ENCODE measurements at places on chromosomes 12 and 14.
A peak's percentile ranks its signal among the peaks of the same experiment; 100 is the strongest.

DNA sequence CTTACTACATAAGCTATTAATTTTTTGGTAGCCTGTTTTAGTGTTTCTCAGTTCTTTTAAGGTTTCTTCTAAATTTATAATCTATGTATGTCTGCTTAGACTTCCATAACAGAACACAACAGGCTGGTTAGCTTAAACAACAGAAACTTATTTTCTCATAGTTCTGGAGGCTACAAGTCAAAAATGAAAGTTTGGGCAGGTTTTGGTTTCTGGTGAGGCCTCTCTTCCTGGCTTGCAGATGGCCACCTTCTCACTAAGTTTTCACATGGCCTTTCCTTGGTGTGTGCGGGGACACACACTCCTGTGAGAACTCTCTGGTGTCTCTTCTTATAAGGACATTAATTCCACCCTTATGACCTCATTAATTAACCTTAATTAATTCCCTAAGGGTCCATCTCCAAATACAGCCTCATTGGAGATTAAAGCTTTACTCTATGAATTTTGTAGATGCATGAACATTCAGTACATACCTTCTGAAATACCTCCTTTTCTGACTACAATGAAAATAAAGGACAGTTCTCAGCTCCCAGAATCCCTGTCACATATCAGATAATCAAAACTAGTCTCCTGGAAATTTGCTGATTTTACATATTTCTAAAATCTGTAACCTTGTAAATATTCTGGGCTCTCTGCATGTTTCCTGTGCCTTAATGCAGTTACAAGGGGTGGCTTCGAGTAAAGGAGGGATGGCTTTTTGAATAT is 23.2 kb upstream of the BMAL2 start:
- DNase-seq = no peak

DNA sequence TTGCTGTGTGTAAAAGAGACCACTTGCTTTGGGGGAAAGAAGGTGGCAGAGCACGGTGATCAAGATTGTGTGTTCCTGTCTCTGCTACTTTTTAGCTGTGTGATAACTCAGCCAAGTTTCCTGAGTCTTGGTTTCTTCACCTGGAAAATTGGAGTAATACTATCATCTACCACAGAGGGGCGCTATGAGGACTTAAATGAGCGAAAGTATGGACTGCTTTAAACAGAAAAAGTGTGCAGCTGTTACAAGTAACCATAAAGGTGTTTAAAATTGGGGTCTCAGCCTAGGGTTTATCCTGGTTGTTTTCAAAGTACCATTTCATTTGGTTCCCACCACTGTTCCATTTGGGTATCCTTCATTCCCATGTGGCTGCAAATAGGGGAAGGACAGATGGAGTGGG is 65.9 kb upstream of the WSCD2 start:
- no peak for DNase-seq

DNA sequence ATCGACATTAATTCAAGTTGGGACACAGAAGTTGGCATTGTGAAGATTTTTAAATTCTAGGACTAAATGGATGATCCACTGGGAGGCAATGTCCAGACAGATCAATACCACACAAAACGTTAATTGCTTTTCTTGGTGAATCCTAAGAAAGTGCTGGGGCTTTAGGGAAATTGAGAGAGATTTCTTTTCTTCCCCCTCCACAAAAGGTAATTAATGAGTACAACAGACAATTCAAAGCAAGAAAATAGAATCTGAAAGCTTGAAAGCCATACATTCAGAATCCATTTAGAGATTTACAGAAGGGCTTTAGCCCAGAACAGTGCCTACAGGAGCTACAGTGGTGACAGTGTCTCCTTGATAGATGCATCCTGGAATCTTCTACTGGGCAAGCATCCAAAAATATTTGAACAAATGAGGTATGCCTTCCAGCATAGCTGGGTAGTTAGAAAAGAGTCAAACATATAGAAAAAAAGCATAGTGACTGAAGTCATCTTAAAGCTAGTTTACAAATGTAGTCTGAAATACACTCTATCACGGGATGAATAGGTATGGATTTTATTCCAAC is 718.1 kb downstream of the DIO2 start:
- DNase-seq = no peak

GRCh38 chr12:7113389-7113871 is 4.4 kb upstream of the C1RL start:
- peak; percentile 81 for DNase-seq

DNA sequence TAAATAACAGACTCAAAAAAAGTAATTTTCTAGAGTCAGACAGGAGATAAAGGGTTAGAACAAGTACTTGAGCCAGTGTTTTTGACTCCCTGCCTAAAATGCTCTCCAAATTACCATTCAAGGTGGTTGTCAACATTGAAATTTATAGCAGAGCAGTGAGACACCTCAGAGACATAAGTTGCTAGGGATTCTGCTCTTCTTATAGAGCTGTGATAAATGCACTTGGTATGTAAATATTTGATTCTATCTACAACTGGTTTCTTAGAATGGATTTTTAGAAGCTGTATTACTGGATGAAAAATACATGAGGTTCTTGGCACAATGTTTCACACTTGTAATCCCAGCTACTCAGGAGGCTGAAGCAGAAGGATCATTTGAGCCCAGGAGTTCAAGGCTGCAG is 83.9 kb upstream of the OSBPL8 start:
- no peak for DNase-seq

GRCh38 chr14:38900887-38901286 is 202.1 kb downstream of the SEC23A start:
- no peak for DNase-seq

GRCh38 chr14:94679937-94680861 is 68.0 kb downstream of the SERPINA3 start:
- DNase-seq = no peak

DNA sequence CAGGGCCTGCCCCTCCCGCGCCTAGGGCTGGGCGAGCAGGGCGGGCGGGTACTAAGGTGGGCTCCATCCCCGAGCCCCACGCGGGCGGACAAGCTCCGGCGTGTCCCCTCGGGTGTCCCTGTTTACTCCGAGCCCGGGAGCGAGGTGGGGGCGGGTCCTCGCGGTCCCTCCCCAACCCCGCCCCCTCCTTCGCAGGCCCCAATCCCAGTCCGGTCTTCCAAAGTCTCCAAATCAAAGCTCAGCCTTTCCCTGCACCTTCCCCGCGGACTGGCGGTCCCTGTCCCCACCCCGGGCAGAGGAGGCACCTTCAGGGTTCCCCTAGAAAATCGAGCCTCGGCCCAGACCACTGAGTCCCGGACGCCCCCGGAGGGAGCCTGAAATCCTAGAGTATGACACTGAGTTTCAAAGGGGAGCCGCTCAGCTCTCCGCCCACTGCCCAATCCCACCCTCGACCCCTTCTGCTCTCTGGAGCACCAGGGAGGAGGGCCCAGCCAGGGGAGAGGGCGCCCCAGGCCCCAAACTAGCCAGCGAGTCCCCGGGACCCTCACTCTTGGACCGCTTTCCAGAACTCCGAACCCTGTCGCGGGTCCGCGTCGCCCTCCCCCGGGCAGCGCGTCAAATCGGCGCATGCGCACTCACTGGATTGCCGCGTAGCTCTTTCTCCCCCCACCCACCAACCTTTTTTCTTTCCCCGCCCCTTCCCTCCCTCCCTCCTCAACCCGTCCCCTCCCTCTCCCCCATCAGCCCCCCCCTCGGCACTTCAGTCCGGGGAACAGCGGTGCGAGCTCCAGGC is at the start of gene LRP1:
Gene LRP1 (plus strand): TSS at position 758 of the 793 bp plus-strand sequence. CDS start 482 bp downstream, outside the sequence.
- peak; percentile 94 for DNase-seq

GRCh38 chr14:73567951-73568885 is 795 bp upstream of the ACOT2 start:
- peak; percentile 28 for DNase-seq

DNA sequence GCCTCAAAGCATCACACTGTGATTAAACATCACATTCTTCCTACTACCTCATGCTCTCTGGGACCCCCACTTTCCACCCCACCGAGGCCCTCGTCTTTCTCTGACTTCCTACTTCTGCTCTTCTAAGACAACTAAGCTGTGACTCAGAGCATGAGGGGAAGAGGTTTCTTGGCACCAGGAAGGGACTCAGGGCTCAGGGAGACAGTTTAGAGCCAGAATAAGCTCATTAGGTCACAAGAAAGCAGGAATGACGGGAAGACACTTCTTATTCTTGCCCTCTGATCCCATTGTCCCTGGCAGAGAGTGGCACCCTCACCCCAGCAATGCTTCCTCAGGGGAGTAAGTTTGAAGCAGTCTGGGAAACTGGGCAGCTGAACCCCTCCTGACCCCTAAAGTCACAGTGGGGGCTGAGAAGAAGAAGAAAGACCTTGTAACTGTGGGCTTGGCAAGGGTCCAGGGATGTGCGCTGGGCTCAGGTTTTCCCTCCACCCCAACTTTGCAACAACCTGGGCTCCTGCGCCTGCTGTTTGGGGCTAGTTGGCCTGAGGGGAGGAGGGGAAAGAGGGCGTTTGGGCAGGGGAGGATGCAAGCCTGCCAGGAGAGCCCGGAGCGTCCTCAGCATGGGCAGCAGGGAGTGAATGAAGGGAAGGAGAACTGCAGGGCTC is 64.6 kb upstream of the ACTN1 start:
- DNase-seq = peak; percentile 66

DNA sequence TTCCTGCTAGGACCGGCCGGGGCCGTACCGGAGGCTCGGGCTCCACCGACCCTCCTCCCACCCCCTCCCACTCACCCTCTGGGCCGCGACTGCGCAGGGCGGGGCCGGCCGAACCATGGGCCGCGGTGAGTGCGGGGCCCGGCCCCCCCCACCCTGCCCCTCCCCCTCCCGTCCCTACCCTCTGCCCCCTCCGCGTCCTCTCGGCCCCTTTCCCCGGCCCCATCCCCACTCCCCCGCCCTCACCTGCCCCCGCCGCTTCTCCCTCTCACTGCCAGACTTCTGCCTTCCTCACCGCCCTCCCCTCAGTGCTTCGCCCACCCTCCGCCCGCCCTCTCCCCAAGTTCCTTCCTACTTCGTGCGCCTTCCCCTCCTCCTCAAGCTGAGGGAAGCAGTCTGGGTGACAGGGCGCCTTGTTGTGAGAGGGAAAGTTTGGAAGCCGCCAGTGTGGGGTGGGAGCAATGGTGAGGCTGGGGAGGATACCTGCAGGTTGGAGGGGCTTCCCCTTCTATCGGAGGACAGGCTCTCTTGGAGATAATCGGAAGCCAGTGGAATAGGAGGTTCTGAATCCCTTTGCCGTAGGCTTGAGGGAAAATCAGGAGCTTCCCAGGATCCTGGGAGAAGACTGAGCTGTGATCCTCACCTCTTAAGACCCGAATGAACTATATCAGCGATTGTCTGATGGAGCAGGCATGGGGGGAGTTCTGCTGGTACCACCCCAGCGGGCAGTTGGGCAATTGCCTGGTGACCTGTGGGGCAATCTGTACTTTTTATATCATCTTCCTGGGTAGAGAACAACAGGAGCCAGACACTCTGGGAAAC is 472 bp downstream of the MBD6 start:
- no peak for DNase-seq

GRCh38 chr12:98838231-98838647 is 193.1 kb downstream of the APAF1 start:
- peak; percentile 14 for DNase-seq

DNA sequence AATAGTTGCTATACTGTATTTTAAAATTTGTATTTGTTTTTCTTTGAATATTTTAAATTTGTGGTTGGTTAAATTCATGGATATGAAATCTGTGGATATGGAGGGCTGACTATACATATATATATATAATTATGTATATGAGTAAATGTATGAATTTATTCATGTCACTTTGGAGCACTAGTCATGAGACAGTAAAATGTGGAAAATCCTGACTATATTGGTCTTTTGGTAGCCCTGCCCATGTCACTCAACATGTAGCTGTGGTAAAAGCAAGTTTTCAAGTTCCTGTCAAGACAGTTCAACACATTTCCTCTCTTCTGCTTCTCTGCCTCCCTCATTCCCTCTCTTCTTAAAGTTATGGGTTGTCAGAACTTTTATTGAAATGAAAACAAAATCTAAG is 17.3 kb upstream of the C12orf71 start:
- no peak for DNase-seq

GRCh38 chr14:100893760-100894159 is 9.8 kb downstream of the RTL1 start:
- no peak for DNase-seq

- no peak for DNase-seq
Measured at GRCh38 chr12:26732005-26732908, 100.7 kb downstream of the ITPR2 start.

- DNase-seq = no peak
Measured at GRCh38 chr14:57212919-57213318, 55.8 kb downstream of the EXOC5 start.

GRCh38 chr14:24219521-24219920 is 3.7 kb upstream of the MDP1 start:
- DNase-seq = no peak

DNA sequence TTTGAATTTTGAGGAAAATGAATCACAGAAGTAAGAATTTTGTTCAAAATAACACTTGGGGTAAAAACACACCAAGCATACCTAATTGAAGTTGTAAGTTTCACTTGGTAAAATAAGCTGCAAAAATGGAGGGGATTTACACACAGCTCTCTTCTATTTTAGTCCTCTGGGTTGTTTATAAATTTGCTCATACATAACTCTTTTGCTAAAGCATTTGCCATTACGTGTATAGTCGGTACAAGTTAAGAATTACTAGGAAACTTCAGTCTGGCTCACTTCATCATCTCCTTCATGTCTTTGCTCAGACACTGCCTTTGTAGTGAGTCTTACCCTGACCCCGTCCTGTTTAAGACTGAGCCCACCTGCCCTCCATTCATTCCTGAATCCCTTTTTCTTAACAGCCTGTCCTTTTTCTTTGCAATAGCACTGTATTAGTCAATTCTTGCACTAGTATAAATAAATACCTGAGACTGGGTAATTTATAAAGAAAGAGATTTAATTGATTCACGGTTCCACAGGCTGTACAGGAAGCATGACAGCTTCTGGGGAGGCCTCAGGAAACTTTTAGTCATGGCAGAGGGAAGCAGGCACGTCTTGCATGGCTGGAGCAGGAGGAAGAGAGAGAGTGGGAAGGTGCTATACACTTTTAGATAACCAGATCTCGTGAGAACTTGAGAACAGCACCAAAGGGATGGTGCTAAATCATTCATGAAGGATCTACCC is 451.1 kb downstream of the PCNX1 start:
- DNase-seq = no peak

- no peak for DNase-seq
Measured at GRCh38 chr14:36672095-36672494, 10.4 kb downstream of the PAX9 start.

DNA sequence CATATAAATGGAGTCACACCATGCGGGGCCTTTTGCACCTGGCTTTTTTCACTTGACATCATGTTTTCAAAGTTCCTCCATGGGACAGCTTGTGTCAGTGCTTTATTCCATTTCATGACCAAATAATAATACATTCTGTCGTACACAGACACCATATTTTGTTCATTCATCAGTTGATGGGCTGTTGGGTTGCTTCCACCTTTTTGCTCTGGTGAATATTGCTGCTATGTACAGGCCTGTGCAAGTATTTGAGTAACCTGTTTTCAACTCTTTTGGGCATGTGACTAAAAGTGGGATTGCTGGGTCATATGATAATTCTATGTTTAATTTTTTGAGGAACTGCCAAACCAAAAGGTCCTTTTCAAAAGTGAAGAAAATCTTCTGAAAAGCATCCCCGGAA is 46.9 kb downstream of the HCAR2 start:
- DNase-seq = no peak

- DNase-seq = peak; percentile 66
Measured at GRCh38 chr14:36068777-36069534, 107.6 kb downstream of the PTCSC3 start.

GRCh38 chr14:93957751-93958566 is 18.4 kb downstream of the ASB2 start:
- DNase-seq = no peak

Data from GM03348 (cell line).